ENCODE measurements at places on chromosomes 6 and 20. TPM values are rescaled to one million over a fixed set of nuclear protein-coding genes. Genes with fewer than 3 reads are reported as not detected.

GLP1R gene
- total RNA-seq = not detected

TRIM40 gene
- total RNA-seq = not detected

GRCh38 chr6:3791526-3792203 is 40.2 kb upstream of the PXDC1 start:
- DNase-seq = no peak

SLC17A9 gene
- 2.4 TPM for total RNA-seq

GRCh38 chr6:7546020-7546369 is 4.5 kb downstream of the DSP start:
- DNase-seq = no peak

DNA sequence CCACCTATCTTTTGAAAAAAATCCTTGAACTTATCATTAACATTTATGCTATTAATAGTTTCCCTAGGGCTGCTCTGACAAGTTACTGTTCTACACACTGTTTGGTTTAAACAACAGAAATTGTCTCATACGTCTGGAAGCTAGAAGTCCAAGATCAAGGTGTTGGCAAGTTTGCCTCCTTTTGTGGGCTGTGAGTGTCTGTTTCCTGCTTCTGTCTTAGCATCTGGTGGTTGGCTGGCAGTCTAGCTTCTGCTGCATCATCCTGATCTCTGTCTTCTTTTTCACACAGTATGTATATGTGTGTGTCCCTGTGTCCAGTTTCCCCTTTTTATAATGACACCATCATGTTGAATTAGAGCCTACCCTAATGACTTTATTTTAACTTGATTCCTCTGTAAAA is 154.8 kb downstream of the RPS12 start:
- no peak for DNase-seq

POU3F2 gene
- not detected for total RNA-seq

GRCh38 chr20:31751126-31751525 is 12.0 kb downstream of the TPX2 start:
- no peak for DNase-seq

DNA sequence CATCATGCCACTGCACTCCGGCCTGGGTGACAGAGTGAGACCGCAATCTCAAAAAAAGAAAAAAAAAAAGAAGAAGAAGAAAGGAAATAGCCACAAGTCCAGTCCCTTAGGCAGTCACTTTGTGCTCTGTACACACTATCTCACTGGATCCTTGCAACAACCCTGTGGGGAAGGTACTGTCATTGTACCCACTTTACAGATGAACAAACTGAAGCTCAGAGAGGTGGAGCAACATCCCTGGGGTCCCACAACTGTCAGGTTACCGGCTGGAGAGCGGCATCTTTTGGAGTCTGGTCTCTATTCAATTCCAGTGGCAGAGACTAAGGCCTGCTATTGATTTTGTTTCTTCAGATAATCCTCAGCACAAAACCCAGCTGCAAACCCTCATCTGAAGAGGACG is 12.2 kb downstream of the BPIFA2 start:
- DNase-seq = no peak

GRCh38 chr20:44701858-44702256 is 13.3 kb upstream of the CCN5 start:
- no peak for DNase-seq

NXT1 gene
- total RNA-seq = 23.6 TPM

BHLHE23 gene
- not detected for total RNA-seq

GRCh38 chr6:17962436-17963031 is 24.9 kb downstream of the KIF13A start:
- DNase-seq = no peak

SPATS1 gene
- not detected for total RNA-seq

- no peak for DNase-seq
Measured at GRCh38 chr6:108080010-108080780, 5.7 kb upstream of the OSTM1 start.

GRCh38 chr6:54010340-54011276 is 100.6 kb upstream of the MLIP start:
- no peak for DNase-seq

MPC1 gene
- total RNA-seq = 33.1 TPM

GRCh38 chr6:24600903-24601302 is 45.1 kb downstream of the KIAA0319 start:
- DNase-seq = no peak

- no peak for DNase-seq
Measured at GRCh38 chr6:36117658-36118549, 12.4 kb upstream of the MAPK13 start.

DOK5 gene
- total RNA-seq = not detected

COL9A3 gene
- not detected for total RNA-seq

Measured in CD4-positive, alpha-beta memory T cell (primary cell).